ENCODE measurements at places on chromosomes 3 and 15. TPM values are rescaled to one million over a fixed set of nuclear protein-coding genes. Genes with fewer than 3 reads are reported as not detected.

The ACP3 gene
- total RNA-seq: 1.2 TPM

- no peaks in the 10 kb centered on the region for H3K36me3 ChIP-seq
- H3K4me1 ChIP-seq: no peaks in the 10 kb centered on the region
- peak; percentile 48 for DNase-seq
- no peak overlapping the region for H3K4me3 ChIP-seq
Observed at GRCh38 chr15:69185706-69186105, 25.3 kb downstream of the GLCE start.

DNA sequence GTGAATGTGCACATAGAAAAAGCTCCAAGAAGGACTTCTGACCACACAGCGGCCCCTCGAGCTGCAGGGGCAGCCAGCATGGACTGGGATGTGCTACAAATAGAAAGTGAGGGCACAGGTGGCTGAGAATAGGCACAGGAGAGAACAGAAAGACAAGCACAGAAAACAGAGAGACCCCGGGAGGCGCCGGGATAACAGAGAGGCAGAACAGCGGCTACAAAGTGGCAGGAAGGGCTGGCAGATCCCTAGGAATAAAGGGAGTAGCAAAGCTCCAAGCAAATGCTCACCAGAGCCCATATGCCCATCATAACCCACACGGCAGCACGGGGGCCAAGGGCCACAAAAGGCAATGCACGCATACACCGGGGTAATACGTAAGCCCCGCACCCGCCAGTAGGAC lies 201.7 kb upstream of the NSMCE3 start:
- H3K4me3 ChIP-seq: no peak overlapping the region
- no peaks in the 10 kb centered on the region for H3K27me3 ChIP-seq
- H3K4me1 ChIP-seq: no peaks in the 10 kb centered on the region
- H3K36me3 ChIP-seq: no peaks in the 10 kb centered on the region

DNA sequence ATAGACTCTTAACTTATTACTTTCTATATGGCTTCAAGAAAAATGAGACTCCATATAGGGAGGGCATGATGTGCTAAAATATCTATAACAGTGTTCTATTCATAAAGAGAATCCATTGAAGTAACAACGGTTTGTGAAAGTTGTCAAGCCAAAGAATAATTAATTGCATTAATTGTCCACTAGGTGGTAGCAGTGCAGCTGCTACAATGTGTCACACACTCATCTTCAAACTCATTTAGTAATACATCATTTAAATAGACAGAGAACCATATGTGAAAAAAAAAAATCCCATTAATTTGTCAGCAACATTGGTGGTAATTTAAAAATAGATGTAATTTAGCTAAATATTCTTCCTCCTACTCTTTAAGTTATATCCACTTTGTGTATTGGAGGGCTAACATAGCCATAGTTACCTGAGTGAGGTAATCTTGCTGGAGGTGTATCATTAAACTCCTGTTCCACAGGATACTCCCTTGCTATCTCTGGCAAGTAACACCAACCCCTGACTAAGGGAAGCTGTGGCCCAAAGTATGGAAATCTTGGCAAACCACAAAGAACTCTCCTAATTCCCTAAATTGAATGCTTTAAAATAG lies 3.7 kb upstream of the CPA3 start:
- H3K36me3 ChIP-seq: no peaks in the 10 kb centered on the region
- H3K4me1 ChIP-seq: no peaks in the 10 kb centered on the region
- no peak overlapping the region for H3K27ac ChIP-seq
- H3K4me3 ChIP-seq: no peak overlapping the region

DNA sequence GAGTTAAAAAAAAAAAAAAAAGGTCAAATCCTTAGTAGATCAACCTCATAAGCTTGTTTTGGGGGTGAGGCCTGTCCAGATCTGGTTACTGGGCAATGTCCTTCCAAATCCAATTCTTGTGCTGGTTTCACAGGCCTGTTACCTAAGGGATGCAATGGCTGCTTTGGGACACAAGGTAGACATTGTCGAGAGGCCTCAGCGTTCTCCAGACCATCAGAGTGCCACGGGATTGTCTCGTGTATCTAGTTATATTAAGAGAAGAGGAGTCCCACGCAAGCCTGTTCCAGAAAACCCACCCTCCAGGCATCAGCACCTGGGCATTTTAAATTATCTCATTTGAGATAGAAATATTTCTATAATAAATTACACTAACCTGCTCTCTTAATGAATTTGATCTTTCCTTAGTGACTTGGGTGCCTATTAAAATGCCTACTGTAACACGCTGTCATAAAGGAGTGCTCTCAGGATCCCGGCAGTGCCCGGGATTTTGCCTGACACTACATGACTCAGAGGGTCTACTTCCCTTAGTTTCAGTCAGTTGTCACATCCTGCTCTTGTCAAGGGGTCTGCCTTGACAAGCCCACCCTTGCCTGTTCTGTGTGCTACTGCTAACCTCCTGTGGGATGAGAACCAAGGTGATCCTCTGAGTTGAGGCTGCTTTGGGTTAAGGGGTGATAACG lies 116.0 kb downstream of the LIPC start:
- no peaks in the 10 kb centered on the region for H3K4me1 ChIP-seq
- H3K27me3 ChIP-seq: no peaks in the 10 kb centered on the region
- no peak for DNase-seq
- peak overlapping the region; percentile 25 for H3K27ac ChIP-seq
- H3K36me3 ChIP-seq: no peaks in the 10 kb centered on the region

DNA sequence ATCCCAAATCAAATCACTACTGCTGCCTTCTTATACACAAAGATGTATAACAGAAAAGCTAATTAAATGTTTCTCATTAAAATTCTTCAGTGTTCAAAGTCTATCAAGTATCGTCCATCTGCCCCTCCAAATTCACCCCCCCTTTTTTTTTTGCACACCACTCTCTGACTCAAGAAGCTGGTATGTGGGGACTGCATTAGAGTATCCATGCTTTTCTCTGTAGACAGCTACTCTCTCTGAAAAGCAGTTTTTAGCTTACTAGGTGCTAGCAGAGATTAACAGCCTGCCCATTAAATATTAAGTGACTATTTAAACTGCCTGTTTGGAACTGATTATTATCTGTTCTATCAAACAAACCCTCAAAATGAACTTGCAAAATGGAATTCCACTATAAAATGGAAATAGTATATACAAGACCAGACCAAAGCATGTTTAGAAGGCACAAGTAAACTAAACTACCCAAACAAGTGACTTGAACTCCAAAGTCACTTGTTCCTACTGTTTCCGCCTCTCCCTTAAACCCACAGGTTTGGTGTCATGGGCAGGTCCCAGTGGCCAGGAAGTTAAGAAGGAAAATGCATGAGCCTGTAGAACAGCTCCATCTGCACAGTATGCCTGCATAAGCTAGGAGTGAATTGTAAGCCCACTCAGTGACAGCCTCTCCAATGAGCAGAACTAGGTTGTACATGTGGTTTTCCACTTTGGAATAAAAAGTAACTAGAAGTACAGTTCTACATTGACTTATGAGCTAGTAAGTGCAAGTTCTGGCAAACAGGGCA lies 32.5 kb downstream of the GBE1 start:
- peak overlapping the region; percentile 10 for H3K4me3 ChIP-seq
- H3K27ac ChIP-seq: no peak overlapping the region
- H3K27me3 ChIP-seq: no peaks in the 10 kb centered on the region
